Psoas muscle (tissue), 8 donors: ENCODE measurements at places on chromosomes 13 and 19.

GRCh38 chr13:77337159-77337558, 10.3 kb upstream of the MYCBP2 start:
- H3K27me3 ChIP-seq = no peaks in the 10 kb centered on the region
- no peak for DNase-seq
- H3K4me3 ChIP-seq = no peak overlapping the region
- no peak overlapping the region for H3K27ac ChIP-seq

- no peak overlapping the region for H3K27ac ChIP-seq
- H3K36me3 ChIP-seq = no peaks in the 10 kb centered on the region
- H3K27me3 ChIP-seq = no peaks in the 10 kb centered on the region
- no peak for DNase-seq
- H3K4me1 ChIP-seq = peaks cover 10% of the 10 kb centered on the region
Observed at GRCh38 chr13:79935121-79935520, 405.8 kb downstream of the SPRY2 start.

DNA sequence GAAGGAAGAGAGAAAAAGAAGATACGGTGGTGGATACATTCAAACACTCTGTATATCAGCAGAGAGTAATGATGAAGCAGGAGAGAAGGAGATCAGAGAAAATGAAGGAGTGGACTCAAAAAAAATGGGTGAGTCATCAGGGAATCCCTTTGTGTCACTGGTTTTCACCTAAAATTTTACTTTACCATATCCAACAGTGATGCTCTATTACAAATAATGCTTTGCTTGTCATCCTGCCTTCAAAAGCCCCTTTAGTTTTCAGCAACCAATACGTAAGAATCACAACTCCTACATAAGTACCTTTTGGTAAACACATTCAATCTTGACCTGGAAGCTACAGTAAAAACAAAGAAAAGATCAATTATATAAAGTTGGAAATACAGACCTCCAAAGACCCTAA, 88.8 kb downstream of the ENOX1 start:
- no peak overlapping the region for H3K27ac ChIP-seq
- H3K4me3 ChIP-seq = no peak overlapping the region
- no peak for DNase-seq
- H3K27me3 ChIP-seq = no peaks in the 10 kb centered on the region

GRCh38 chr13:48570216-48570828, 37.4 kb upstream of the RCBTB2 start:
- no peak overlapping the region for H3K4me3 ChIP-seq
- H3K36me3 ChIP-seq = no peaks in the 10 kb centered on the region
- no peak for DNase-seq
- peak overlapping the region; percentile 86 for H3K27ac ChIP-seq
- H3K4me1 ChIP-seq = peaks cover 67% of the 10 kb centered on the region
- no peaks in the 10 kb centered on the region for H3K27me3 ChIP-seq

DNA sequence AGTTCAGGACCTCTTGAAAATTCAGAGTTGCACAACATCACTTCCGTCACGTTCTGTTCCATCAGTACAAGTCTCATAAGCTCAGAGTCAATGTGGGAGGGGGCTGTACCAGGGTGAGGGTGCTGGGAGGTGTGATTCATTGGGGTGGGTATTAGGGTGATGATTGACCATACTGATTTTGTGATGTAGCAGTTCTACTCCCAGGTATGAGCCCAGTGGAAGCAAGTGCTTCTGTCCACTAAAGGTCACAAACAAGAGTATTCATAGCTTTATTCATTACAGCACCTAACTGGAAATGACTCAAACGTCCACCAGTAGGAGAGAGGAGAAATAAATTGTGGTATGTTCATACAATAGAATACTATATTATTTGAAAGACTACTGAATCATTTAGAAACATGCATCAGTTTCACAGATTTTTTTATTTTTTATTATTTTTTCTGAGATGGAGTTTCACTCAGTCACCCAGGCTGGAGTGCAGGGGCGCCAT, 12.1 kb upstream of the UPF3A start:
- no peak for DNase-seq

DNA sequence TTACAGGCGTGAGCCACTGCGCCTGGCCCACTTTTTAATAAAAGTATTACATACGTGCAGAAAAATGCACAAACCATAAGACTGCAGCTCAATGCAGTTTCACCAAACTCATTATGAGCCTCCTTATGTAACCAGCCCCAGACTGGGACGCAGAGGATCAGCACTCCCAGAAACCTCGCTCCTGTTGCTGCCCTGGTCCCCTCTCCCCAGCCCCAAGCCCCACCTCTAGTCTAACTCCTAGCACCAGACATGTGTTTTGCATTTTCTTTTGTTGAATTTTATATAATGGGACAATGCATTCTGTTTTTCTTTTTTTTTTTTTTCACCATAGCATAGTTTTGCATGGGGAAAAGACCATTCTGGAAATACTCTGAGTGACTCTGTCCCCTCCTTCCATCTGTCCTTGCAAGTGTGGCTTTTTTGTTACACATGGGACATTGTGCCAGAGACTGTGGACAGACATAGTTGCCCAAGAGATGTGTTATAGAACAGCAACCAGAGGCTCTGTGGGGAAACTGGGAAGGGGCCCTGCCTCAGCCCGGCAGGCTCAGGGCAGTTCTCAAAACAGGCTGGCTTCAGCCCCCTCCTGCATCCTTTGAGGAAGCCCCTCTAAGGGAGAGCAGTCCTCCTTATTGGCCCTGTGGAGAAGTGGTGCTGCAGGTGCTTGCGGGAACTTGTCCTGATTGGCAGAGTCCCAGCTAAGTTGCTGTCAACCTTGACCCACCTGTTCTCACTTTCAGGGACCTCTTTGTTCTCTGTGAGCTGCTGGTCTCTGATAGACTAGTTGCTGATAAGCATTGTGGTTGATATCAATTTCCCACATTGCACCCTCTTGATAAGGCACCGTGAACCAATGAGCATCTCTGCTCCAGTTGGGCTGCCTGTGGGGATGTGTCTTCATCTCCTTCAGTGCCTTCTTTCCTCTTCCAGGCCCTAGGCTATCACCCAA, 13.8 kb upstream of the OLFM4 start:
- H3K4me1 ChIP-seq = no peaks in the 10 kb centered on the region
- H3K27ac ChIP-seq = no peak overlapping the region
- no peaks in the 10 kb centered on the region for H3K27me3 ChIP-seq
- no peak overlapping the region for H3K4me3 ChIP-seq

DNA sequence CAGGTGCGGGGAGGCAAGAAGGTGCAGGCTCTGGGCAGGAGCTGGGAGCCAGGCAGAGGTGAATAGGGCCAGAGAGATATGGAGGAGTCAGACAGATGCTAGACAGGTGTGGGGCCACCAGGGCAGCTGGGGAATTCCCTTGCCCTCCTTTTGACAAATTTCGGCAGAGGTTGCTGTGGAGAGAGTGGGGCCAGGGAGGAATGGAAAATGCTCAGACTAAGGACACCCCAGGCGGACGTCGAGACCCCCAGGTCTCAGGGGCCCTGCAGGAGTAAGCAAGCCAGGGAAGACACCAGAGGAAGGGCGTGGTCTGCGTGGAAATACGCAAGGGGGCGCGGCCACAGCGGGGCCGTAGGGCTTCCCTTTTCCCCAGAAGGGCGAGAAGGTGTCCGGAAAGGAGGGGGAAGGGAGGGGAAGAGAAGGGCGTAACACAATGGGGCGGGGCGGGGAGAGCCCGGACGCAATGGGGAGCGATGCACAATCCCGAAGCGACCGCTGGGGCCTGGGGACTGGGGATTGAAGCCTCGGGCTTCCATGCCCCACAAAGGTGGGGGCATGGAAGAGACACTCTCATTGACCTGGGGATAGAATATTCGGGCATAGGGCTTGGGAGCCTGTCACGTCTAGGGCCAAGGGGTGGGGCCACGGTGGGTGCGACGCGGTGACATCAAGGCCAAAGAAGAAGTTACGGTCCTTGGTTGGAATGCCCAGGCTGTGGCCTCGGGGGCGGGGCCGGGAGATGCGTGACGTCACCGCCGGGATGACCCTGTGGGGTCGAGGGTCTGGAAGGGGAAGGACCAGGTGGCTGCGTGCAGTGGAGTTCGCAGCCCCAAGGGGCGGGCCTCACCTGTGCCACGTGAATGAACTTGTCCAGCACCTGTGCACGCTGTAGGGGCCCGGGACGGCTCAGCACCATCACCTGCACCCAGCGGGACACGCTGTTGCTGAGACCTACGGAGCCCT, 8.2 kb downstream of the RASGRP4 start:
- H3K27ac ChIP-seq = no peak overlapping the region
- H3K4me3 ChIP-seq = peak overlapping the region; percentile 56
- peak; percentile 59 for DNase-seq
- no peaks in the 10 kb centered on the region for H3K36me3 ChIP-seq

- H3K4me1 ChIP-seq = no peaks in the 10 kb centered on the region
- peaks cover 5% of the 10 kb centered on the region for H3K27me3 ChIP-seq
- no peak overlapping the region for H3K27ac ChIP-seq
- H3K4me3 ChIP-seq = no peak overlapping the region
Observed at GRCh38 chr13:26983543-26984320, 187.9 kb downstream of the USP12 start.

GRCh38 chr13:86792153-86792651, 879.0 kb upstream of the SLITRK5 start:
- H3K36me3 ChIP-seq = no peaks in the 10 kb centered on the region
- H3K4me3 ChIP-seq = no peak overlapping the region
- DNase-seq = no peak

GRCh38 chr19:41595258-41595889, 19.4 kb downstream of the CEACAM21 start:
- no peak overlapping the region for H3K27ac ChIP-seq
- no peak overlapping the region for H3K4me3 ChIP-seq
- no peaks in the 10 kb centered on the region for H3K4me1 ChIP-seq

GRCh38 chr13:77913003-77913402, 5.6 kb downstream of the EDNRB start:
- H3K36me3 ChIP-seq = no peaks in the 10 kb centered on the region
- H3K4me3 ChIP-seq = no peak overlapping the region
- DNase-seq = no peak

- no peak overlapping the region for H3K4me3 ChIP-seq
- peaks cover 3% of the 10 kb centered on the region for H3K4me1 ChIP-seq
- peaks cover 33% of the 10 kb centered on the region for H3K27me3 ChIP-seq
Observed at GRCh38 chr19:41936416-41936850, 8.2 kb upstream of the ERFL start.

DNA sequence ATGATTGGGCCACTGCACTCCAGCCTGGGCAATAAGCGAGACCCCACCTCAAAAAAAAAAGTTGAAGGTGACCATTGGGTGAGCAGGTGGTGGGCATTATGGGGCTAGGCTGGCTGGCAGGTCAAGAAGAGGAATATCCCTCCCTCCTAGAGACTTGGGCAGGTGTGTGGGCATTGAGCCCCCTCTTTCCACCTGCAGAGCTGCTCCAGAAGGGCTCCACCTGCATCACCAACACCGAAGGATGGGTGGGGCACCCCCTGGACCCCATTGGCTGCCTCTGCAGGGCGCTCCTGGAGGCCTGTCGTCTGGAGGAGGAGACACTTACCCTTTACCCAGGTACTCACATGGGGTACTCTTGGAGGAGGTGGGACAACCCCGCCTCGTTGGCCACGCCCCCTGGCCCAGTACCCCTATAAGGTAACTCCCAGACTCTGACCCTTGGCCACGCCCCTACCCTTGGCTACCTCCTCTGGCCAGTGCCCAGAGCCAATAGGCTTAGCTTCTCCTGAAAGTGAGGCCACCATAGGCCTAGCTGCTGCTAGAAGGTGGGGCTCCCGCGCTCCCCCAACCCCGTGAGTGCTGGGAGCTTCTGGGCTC, 21.9 kb downstream of the ZSWIM4 start:
- no peaks in the 10 kb centered on the region for H3K4me1 ChIP-seq
- no peak overlapping the region for H3K27ac ChIP-seq
- H3K27me3 ChIP-seq = no peaks in the 10 kb centered on the region
- H3K4me3 ChIP-seq = no peak overlapping the region

GRCh38 chr13:76958841-76959432, 10.6 kb downstream of the ACOD1 start:
- DNase-seq = no peak
- H3K36me3 ChIP-seq = no peaks in the 10 kb centered on the region
- no peaks in the 10 kb centered on the region for H3K27me3 ChIP-seq
- H3K4me3 ChIP-seq = no peak overlapping the region
- H3K4me1 ChIP-seq = no peaks in the 10 kb centered on the region

DNA sequence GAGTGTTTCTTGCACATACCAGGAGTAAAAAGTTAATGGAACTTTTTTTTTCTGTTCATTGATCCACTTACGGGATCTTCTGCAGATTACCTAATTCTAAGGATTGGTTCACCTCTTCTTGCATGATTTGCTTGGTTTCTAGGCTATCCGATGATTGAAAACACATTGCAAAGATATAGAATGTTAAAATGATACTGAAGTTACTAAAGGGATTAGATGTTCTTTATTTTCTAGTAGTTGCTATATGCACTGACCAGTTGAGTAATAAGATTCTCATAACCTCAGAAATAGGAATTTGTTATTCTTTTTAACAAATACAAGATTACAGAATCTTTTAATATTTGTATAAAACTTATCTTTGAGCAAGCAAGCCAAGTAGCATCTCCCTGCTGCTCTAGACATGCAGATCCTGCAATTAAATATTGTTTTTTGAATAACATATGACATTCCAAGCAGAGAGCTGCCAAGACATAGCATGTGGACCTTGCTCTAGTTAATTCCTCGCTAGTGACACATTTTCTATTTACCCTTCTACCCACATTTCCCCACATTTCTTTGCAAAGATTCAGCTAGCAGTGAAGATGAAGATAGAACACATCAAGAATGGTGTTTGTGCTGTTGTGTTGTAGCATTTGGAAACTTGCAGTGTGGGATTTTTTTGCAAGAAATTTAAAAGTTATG, 51.7 kb upstream of the RNF113B start:
- H3K4me1 ChIP-seq = no peaks in the 10 kb centered on the region
- H3K4me3 ChIP-seq = no peak overlapping the region
- no peak overlapping the region for H3K27ac ChIP-seq

GRCh38 chr13:68254151-68254550, 1024.0 kb upstream of the PCDH9 start:
- H3K27ac ChIP-seq = no peak overlapping the region
- no peak overlapping the region for H3K4me3 ChIP-seq
- no peaks in the 10 kb centered on the region for H3K27me3 ChIP-seq
- no peak for DNase-seq
- no peaks in the 10 kb centered on the region for H3K4me1 ChIP-seq

- peak; percentile 41 for DNase-seq
- H3K27ac ChIP-seq = no peak overlapping the region
- H3K4me3 ChIP-seq = no peak overlapping the region
- peaks cover 73% of the 10 kb centered on the region for H3K36me3 ChIP-seq
- no peaks in the 10 kb centered on the region for H3K4me1 ChIP-seq
Observed at GRCh38 chr19:49790866-49791265, 22.2 kb downstream of the FUZ start.

GRCh38 chr13:107576430-107576829, 638.9 kb downstream of the LIG4 start:
- no peak overlapping the region for H3K27ac ChIP-seq
- H3K36me3 ChIP-seq = no peaks in the 10 kb centered on the region
- no peaks in the 10 kb centered on the region for H3K4me1 ChIP-seq
